Hippocampal formation (tissue), 2 donors: ENCODE measurements at places on chromosomes 12 and 14.

- no peak for DNase-seq
These were observed 69.7 kb downstream of the TSPAN11 start for GRCh38 chr12:30996255-30996654.

DNA sequence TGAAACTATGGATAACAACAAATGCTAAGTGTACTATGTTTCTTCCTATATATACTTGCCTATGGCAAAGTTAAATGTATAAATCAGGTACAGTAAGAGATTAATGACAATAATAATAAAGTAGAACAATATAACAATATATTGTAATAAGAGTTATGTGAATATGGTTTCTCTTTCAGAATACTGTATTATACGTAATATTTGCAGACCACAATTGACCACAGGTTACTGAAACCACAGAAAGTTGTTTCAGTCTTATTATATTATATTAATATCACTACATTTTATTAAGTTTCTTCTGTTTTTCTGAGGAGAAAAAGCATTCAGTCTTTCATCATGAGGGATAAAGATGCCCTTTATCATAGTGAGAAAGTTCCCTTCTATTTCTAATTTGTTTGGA lies 131.2 kb downstream of the EML1 start:
- DNase-seq: no peak

GRCh38 chr14:71597287-71597920 lies 334.8 kb upstream of the RGS6 start:
- DNase-seq: no peak

GRCh38 chr12:106004289-106004688 lies 134.5 kb downstream of the NUAK1 start:
- DNase-seq: no peak
